ENCODE measurements at places on chromosomes 7 and 10.

DNA sequence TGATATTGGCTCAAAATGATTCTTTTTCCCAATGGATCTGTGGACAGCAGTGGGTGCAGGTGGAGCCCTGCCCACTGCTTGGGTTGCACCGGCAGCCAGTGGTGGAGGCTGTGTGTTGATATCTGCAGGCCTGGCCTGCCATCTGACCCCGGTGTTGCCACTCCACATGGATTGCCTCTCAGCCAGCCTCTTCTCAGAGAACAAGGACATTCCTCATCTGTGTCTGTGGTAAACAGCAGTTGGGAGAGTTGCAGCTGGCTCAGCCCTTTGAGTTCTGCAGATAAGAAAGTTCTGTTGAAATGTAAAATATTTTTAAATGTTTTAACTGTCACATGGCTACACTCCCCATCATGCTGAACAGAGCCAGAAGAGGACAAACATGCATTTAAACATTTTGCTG lies 374.9 kb upstream of the CELF2 start:
- no peak for DNase-seq

DNA sequence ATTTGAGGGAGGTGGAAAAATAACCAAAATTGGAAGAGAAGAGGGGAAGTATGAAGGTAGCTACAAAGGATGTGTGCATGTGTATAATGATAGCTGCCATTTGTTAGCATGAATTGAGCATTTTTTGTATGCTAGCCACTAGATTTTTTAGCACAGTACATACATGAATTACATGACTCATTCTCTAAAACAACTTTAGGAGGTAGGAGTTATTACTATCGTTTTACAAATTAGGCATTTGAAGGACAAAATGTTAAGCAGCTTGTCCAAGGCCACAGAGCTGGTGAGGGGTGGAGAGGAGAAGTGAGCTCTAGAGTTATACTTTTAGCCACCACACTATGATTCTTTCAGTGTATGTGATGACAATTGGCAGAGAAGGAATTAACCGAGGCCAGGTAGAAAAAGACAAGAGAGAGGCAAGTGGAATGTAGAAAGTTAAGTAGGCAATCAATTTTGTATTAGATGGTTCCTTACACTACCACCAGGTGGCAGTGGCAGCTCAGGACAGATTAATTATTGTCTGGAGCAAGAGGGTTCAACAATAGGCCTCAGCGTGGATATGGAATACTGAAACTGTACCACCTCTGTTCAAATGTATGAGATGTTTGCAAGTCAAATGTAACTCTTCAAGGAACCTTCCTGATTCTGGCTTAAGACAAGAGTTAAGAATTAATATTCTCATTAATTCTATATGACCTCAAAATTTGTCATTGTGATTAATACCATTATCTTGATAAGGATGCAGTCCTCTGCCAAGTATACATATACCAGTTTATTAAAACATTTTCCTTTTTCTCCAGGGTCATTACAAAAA lies 128.0 kb downstream of the MBL2 start:
- peak; percentile 47 for DNase-seq

GRCh38 chr10:103277713-103278536 lies 987 bp downstream of the INA start:
- no peak for DNase-seq

GRCh38 chr7:4931943-4932342 lies 27.0 kb downstream of the MMD2 start:
- DNase-seq = peak; percentile 21

- DNase-seq = no peak
These were observed 46.2 kb downstream of the BLNK start for GRCh38 chr10:96225119-96225518.

- no peak for DNase-seq
These were observed 1.1 kb upstream of the TFAM start for GRCh38 chr10:58384095-58384494.

DNA sequence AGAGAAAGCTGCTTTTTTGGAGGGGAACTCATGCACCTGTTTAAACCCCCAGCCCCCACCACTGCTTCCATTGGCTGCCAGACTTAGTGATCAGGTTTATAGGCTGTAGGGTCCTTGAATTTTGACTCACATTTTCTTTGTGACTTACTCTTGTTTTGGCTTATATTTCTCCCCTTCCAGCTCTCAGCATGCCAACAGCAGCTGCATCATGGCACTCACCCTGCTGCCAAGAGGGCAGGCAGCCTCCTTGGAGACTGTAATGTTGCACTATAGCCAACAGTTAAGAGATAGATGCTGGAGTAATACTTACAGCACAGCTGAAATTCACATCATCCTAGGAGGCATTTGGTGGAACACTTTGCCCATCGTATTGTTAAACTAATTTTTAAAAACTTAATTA lies 98.0 kb upstream of the GLCCI1 start:
- DNase-seq = no peak

GRCh38 chr7:84492098-84493034 lies 297.8 kb upstream of the SEMA3A start:
- DNase-seq = no peak

DNA sequence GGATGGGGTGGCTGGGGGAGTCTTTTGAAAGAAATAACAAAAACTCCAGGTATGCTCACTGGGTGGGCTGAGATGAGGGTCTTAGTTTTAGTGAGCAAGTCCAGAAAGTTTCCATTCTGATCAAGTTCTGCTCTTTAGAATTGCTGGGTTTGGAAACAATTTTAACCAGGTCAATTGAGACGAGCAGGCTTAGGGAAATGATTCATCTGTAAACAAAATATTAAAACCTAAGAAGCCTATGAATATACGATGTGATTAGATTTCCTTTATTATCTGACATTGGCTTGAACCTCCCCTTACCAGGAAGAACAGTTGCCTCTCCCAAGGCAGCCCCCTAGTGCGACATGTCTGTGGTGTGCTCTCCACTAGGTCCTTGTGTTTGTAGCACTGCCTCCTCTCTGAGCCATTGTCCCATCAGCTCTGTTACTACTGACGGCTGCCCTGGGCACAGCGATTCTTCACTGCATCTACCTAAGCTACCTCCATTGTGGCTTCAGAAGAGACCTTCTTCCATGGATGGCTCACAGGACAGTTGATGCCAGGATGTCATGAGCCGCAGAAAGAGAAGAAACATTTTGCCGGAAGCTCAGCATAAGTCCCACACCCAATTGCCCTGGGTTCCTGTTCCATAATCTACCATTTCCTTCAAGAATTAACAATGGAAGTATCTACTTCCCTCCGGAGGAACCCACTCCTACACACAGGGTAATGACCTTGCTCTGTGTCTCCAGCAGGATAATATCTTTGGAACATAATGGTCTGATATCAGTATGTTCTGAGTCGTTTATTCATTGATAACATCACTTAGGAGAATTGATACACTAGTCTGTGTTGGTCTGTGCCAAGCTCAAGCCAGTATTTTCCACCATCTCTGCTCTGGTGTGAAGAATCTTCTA lies 95.1 kb upstream of the ITGB1 start:
- no peak for DNase-seq

DNA sequence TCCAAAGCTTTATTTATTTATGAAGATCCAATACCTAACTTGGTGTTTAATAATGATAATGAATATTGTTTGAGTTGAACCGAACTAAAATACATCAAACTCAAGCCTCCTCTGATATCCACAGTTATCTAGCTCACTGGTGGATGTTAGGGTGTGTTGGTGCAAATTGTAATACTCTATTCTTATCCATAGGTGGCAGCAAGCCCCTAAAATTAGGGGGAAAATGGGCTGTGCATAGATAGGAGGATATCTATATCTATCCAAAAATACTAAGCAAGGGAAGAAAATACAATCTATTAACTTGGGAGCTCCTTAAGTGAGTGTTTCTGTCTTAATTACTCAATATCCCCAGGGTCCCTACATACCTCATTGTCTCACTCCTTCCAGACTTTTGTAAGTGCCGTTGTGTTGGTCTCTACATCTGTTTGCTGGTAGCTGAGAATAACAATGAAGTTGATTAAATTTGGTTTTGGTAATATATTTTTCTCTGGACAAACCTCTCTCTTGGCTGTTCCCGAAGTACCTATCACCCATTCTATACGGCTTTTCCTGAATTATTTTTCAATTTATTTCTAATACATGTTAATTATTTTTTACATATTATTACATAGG lies 55.0 kb upstream of the VWDE start:
- peak; percentile 14 for DNase-seq

GRCh38 chr10:14592566-14592965 lies 182.1 kb downstream of the FAM107B start:
- no peak for DNase-seq

DNA sequence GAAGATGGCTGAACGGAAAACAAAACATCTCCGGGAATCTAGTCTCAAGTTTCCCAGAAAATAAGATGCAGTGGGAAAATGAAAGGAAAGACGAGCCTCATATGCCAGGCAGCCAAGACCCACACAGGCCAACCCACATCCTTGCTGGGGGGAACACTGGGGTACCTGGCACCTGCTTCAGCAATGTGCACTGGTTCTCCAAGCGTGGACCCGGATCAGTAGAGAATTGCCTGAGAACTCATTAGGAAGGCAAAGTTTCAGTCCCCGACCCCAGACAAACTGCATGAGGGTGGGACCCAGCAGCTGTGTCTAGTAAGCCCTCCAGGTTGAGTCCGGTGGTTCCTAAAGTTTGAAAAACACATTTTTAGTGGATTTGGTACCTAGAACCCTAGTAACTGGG lies 18.4 kb downstream of the FAM53B start:
- no peak for DNase-seq

- DNase-seq = peak; percentile 15
These were observed 57.9 kb upstream of the INSYN2A start for GRCh38 chr10:127254276-127254675.

- DNase-seq = peak; percentile 83
These were observed 49.6 kb upstream of the SMNDC1 start for GRCh38 chr10:110354322-110354766.

GRCh38 chr10:115773832-115774231 lies 499.2 kb downstream of the GFRA1 start:
- DNase-seq = no peak

- no peak for DNase-seq
These were observed 83.5 kb upstream of the CUX1 start for GRCh38 chr7:101733713-101734475.

- DNase-seq = peak; percentile 75
These were observed 701 bp upstream of the GBX1 start for GRCh38 chr7:151168003-151168786.

DNA sequence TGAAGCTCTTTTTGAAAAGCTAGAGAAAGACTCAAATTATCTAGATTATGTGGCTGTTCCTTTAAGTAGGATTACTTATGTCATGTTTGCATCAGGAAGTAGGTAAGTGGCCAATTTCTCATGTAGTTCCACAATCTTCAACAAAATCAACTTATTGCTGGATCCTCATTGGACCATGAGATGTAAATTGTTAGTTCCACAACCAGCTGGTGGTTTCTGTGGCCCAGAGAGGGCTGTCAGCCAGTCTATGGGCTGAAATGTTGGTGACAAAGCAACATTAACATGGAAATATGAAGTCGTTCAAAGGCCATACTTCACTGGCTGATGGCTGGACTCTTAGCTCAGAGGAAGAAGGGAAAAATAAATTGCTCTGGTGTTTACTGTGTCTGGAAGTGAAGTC lies 157.9 kb downstream of the PLXDC2 start:
- DNase-seq = no peak

Measured in endothelial cell (in vitro differentiated cells).